ELF-1 (cell line): ENCODE measurements at places on chromosomes 16 and 17.

DNA sequence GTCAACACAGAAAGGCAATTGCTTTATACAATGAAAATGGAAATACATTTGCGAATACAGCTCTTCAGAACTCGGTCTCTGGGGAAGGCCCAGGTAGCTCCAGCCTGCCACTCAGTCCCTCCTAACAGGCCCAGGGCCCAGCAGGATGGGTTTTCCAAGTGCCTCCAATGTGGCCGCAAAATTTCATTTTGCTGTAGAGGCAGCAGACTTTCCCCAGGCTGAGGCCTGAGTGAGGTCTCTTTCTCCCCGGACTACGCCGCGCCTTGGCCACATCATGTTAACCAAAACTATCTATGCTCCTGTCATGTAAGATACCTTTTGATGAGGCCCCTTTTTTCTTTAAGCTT is 606.0 kb upstream of the SALL1 start:
- DNase-seq, result no peak

DNA sequence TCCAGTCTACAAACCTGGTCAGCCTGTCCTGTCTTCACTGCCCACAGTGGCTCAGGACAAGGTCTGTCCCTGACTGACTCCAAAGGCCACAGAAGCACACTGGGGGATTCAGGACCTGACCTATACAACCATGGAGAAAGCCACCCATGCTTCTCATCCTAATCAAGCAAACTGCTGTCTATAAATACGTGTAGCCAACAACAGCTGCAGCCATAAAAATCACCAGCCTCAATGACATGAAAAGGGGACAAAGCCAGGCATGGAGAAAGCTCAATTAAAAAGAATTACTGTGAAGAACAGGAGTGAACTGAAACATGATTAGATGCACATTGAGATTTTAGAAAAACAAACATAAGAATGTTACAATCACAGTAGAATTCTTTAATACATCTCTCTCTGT is 170.1 kb downstream of the CDK5R1 start:
- DNase-seq, result no peak

- no peak for DNase-seq
These were observed 102.4 kb upstream of the CRHR1 start for GRCh38 chr17:45681706-45682105.

DNA sequence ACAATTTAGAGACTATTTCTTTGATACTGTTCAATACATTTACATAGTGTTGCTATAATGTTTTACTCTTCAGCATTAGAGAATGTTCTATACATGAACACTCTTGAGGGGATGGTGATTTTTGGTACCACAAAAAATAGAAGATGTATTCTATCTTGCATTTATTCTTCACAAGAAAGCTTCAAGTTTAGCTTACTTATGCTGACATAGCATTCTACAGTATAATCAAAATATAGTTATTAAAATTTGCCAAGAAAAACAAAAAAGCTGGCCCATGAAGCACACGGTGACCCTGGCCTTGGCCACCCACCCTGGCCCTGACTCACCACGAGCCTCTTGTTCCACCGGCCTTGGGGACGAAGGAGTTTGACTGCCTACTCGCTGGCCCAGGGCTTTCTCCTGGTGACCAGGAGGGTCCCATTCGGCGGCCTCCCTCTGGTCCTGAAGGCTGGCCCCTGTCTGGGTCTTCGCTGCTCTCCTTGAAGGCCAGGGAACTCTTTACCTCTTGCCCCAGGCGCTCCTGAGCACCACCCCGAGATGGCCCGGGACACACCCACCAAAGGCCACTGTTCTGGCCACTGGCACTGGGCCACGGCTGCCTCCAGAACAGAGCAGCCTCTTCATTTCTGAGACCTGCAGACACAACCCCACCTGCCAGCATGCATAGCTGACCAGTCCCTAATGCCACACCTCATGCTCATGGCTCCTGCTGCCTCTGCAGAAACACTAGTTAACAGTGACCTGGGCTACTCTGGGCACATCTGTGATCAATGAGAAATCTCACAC is 22.5 kb upstream of the ICAM2 start:
- DNase-seq, result no peak

DNA sequence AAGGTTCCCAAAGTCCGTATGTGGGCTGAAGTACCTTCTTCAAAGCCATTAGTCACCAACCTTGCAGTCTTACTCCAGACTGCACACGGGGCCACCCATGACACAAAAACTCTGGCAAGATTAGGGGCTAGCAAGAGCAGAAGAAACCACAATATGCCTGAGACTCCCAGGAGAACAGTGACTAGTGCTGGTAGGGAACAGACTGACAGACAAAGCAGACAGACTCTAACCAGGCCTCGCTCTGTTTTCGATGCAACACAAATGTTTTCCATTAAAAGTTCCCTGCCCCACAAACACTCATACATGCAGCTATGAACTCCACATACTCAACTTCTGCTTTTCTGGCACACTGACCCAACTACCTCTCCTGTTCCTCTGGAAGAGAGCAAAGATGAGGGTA is 102.2 kb downstream of the HIC1 start:
- DNase-seq, result no peak

GRCh38 chr16:65392806-65393565 is 271.1 kb upstream of the CDH11 start:
- DNase-seq, result no peak

DNA sequence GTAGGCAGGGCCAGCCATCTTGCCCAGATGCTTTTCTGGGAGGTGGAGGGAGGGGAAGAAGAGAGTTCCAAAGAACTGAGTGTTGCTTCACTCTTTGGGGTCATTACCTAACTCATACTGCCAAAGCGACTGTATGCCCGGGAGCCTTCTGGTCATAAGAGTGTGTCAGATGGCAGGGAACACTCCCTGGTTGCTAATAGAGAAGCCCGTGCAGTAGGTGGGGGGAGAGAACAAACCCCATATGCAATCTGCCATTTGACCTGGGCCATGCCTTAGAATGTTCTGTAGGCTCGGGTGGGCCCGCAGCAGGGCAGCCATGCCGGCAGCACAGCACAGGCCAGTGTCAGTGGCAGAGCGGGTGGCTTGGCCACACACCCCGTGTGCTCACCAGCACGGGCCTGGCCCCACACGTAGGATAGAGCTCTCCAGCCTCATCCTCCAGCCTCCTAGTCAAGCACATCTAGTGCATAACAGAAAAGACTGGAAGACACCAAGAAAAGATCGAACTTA is 120.5 kb downstream of the SOCS1 start:
- DNase-seq, result no peak

GRCh38 chr17:7146115-7146514 is 31.5 kb upstream of the ASGR2 start:
- DNase-seq, result peak; percentile 19

DNA sequence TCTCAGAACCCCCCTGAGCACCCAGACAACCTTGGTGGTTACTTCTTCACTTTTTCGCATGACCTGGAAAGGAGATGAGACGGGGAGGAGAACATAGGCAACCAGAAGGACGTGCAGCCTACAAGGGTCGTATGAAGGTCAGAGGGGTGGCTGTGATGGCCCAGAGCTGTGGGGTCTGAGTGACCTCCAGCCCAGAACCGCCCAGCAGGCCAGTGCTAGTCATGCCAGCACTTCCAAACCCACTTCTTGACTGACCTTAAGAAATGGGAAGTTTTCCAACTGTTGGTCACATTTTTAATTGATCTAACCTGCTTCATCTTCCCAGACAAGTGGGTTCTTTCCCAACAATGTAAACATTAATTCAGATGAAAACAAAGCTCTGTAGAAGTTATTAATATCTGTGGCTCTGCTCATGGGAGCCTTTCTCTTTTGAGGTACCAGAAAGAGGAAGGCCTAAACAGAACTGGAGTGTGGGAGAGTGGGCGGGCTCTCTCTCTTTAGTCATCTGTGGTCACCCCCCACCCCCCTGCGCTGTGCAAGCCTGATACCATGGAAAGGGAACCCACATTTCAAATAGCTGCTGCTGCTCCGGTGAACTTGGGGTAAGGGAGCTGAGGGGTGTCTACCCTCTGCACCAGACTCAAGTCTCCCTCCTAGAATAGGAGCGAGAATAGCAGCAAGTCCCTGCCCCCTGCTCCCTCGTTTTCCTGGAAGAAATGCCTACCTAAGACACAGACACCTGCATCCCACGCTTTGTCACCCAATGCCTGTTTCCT is 101.6 kb downstream of the RAB11FIP4 start:
- DNase-seq, result no peak

- DNase-seq, result no peak
These were observed 116.3 kb downstream of the IRX5 start for GRCh38 chr16:55046916-55047315.

DNA sequence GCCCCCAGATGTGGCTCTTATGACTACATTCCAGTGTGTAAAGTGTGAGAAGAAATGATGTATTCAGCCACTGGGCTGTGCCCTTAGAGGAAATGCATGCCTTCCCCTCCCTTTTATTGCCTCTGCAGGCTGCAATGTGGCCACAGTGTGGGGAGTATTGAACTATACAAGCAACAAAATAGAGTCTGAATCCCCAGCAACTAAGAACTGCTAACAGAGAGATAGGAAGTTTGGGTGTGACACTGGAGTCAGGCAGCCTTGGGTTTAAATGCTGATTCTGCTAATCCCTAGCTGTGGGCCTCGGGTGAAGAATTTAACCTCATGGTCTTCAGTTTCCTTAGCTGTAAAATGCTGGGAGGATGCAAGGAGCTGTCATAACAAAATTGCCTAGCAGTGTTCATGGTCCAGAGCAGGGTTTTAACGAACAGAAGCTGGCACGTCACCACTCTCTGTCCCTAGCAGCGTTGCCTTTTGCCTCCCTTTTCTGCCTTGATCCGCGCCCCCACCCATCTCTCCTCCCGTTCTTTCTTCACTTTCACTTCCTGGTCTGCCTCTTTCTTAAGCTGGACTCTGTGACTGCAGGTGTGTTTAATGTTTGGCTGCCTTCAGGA is 50.3 kb downstream of the KPNA2 start:
- peak; percentile 15 for DNase-seq

DNA sequence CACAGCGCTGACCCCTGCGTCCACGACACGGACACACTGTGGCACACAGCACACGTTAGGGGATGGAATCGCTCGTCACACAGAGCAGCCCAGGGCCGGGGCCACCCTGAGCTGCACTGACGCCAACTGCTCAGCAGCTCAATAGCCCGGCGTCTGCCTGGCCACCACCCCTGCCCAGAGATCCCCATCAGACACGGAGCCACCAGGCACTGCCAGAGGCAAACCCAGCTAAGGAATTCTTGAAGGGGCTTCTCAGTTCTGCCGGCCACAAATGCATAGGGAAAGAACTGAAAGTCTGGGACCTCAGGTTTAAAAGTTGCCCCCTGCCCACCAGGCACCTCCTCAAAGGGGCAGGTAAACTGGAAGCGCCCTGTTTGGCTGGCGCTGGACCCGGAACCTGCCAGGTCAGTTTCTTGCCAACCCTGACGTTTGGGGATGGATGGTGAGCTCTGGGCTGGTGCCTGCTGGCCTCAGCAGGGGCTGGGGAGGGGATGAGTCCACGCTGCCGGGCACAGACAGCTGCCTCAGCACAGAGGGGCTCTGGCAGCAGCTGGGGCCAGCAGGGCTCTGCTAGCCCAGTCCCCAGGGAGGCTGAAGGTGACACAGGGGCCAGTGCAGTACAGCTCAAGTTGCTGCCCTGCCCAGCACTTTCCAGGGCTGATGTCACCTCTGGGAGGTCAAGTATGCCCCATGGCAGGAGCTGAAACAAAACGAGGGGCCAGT is 33.2 kb downstream of the TIMM22 start:
- DNase-seq, result no peak

DNA sequence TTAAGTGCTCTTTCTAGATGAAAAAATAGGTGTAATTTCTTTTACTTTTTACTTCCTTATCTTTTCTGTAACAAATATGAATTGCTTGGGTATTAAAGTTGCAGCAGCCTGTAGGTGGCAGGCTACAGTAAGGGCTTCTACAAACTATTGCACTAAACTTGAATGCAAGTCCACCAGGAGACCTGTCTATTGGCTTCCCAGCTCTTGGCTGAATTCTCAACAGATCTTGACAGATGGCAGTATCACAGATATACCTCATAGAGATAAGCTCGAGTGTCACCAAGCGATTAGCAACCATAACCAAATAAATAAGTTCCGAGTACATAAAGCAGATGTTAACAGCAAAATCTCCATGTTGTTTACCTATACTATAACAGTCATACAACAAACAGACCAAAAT is 5.9 kb downstream of the BBS2 start:
- DNase-seq, result no peak

GRCh38 chr17:55926276-55926990 is 175.6 kb downstream of the PCTP start:
- DNase-seq, result peak; percentile 10

DNA sequence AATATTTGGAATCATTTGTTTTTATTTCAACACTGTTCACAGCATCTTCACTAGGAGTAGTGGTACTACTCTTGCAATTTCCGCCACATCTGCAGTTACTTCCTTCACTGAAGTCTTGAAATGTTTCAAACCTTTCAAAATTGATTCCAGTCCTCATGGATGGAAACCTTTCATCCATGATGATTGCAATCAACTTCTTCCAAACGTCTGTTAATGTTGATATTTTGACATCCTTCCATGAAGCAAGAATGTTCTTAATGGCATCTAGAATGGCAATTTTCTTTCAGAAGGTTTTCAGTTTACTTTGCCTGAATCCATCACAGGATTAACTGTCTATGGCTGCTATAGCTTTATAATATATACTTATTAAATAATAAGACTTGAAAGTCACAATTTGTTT is 736.8 kb upstream of the CA10 start:
- no peak for DNase-seq

GRCh38 chr16:51155199-51155607 is 4.1 kb upstream of the SALL1 start:
- peak; percentile 76 for DNase-seq

GRCh38 chr17:283911-284675 is 68.5 kb downstream of the RPH3AL start:
- no peak for DNase-seq
